ENCODE measurements at places on chromosomes 11 and 22.
A peak's percentile ranks its signal among the peaks of the same experiment; 100 is the strongest.

- DNase-seq, result no peak
Observed at GRCh38 chr11:29282088-29282487, 734.7 kb downstream of the KCNA4 start.

GRCh38 chr11:69416762-69417698, 64.4 kb upstream of the LINC01488 start:
- DNase-seq, result no peak

DNA sequence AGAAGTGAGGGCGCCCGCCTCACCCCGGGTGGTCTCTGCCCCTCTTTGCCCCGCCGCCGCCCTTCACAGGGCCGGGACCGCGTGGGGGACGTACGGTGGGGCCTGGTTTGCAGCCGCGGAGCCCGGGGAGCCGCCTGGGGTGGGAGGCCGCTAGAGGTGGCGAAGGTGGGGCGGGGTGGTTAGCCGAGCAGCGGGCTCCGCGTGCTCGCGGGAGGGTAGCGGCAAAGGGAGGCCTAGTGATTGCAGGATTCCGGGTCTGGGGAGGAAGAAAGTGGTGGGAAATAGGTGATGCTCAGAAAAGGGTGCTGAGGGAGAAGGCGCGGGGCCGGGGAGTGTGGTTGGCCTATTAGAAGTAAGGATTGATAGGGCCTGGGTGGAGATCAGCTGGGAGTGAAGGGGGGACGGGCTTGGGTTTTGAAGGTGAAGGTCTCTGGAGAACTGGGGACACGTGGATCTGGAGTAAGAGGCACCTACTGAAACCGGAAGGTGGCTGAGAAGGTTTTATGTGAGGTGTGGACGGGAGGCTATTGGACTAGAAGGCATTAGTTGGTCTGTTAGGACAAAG, 571 bp downstream of the FAR1 start:
- DNase-seq, result peak; percentile 36

- DNase-seq, result no peak
Observed at GRCh38 chr11:130313383-130314183, 1.1 kb downstream of the ZBTB44 start.

DNA sequence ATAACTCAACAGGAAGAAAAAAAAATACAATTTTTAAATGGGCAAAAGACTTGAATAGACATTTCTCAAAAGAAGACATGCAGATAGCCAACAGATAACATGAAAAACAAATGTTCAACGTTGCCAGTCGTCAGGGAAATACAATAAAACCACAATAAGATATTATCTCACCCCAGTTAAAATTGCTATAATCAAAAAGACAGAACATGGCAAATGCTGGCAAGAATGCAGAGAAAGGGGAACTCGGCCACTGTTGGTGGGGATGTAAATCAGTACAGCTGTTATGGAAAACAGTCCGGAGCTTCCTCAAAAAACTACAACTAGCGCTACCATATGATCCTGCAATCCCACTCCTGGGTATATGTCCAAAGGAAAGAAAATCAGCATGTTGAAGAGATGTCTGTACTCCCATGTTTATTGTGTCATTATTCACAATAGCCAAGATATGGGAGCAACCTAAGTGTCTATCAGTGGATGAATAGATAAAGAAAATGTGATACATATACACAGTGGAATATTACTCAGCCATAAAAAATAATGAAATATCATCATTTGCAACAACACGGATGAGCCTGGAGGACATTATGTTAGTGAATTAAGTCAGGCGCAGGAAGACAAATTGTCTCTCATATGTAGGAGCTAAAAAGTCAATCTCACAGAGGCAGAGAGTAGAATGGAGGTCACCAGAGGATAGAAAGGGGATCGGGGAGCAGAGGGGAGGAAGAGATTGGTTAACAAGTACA, 12.2 kb upstream of the CYTH4 start:
- DNase-seq, result no peak

GRCh38 chr22:37290737-37291136, 8.4 kb downstream of the CYTH4 start:
- DNase-seq, result no peak

- no peak for DNase-seq
Observed at GRCh38 chr11:27563201-27563600, 56.6 kb upstream of the LIN7C start.

DNA sequence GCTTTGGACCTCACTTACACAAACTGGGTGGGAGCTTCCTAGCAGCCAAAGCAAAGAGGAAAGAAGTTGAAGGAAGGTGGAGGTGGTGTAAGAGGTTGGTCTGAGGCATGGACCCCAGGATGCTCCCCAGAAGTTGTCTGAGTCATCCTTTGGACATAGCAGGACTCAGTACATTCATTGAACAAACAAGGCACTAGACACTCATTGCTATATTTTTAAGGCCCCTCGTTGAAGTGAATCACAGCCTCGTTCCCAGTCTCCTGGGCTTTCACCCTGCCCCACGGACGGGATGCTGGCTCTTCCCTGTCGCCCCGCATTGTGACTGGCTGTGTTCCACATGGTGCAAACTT, 95.9 kb upstream of the FGF3 start:
- DNase-seq, result no peak

- no peak for DNase-seq
Observed at GRCh38 chr11:103798446-103798845, 238.0 kb upstream of the DDI1 start.

DNA sequence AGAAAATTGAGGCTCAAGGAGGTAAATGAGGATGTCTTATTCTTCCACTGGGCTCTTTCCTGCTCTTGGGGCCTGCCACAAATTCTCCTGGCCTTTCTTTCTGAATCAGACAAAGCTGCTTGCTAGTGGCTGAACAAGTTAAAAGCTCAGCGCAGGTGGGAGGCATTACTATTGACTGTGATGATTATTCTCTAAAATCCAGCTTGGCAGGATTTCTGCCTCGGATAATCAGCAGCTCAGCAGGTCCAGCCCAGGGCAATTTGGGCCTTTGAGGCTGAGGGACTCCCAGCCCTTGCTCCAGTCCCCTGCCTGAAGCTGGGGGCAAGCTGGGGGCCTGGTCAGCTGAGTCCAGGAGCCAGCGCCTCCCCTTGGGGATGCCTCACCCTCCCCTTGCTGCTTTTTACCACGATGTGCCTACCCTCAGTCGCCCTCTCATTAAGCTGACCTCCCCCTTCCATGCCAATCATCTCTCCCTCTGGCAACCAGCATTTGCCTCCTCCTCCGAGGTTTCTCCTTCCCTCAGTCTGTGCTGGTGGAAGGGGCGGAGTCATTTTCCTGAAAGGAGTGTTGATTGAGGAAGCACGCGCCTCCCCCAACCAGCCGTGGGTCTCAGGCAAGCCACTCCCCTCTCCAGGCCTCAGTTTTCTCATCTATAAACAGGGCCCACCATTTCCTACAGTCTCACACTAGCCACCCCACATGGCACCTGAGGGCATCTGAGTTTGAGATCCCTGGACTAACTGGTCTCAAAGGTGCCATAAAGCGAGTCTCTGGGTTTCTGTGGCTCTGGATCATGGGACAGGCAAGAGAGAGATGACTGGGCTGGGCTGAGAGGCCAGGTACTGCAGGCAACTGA, 60.6 kb upstream of the PRDM11 start:
- no peak for DNase-seq

GRCh38 chr22:41523464-41524221, 20.6 kb downstream of the POLR3H start:
- peak; percentile 60 for DNase-seq

GRCh38 chr22:47816863-47817210, 1054.4 kb downstream of the TBC1D22A start:
- no peak for DNase-seq

- no peak for DNase-seq
Observed at GRCh38 chr11:73121692-73122091, 20.4 kb downstream of the FCHSD2 start.

GRCh38 chr11:69308491-69308911, 14.5 kb downstream of the MYEOV start:
- DNase-seq, result no peak

DNA sequence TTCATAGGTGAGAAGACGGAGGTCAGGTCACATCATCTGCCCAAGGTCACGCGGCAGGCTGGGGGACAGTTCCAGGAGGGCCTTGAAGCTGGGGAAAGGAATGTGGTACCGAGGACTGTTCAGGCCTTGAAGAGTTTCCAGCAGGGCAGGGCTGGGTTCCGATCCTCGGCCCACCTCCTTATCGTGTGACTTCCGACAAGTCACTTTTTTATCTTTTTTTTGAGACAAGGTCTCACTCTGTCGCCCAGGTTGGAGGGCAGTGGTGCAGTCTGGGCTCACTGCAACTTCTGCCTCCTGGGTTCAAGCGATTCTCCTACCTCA, 623 bp downstream of the NDUFS8 start:
- no peak for DNase-seq

- no peak for DNase-seq
Observed at GRCh38 chr11:36948460-36949127, 350.6 kb upstream of the RAG2 start.

DNA sequence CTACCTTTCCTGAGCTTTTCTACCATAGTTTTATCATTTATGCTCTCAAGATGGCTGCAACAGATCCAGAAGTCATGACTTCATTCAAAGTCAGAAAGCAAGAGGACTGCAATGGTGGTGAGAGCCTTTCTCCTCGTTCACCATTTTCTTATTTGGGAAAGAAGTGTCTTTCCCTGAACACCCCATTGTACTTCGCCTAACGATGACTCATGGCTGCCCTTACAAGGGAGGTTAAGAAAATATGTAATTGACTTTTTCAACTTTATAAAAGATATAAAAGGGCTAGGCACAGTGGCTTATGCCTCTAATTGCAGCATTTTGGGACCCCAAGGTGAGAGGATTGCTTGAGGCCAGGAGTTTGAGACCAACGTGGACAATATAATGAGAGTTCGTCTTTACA, 541.7 kb downstream of the METTL15 start:
- DNase-seq, result no peak

DNA sequence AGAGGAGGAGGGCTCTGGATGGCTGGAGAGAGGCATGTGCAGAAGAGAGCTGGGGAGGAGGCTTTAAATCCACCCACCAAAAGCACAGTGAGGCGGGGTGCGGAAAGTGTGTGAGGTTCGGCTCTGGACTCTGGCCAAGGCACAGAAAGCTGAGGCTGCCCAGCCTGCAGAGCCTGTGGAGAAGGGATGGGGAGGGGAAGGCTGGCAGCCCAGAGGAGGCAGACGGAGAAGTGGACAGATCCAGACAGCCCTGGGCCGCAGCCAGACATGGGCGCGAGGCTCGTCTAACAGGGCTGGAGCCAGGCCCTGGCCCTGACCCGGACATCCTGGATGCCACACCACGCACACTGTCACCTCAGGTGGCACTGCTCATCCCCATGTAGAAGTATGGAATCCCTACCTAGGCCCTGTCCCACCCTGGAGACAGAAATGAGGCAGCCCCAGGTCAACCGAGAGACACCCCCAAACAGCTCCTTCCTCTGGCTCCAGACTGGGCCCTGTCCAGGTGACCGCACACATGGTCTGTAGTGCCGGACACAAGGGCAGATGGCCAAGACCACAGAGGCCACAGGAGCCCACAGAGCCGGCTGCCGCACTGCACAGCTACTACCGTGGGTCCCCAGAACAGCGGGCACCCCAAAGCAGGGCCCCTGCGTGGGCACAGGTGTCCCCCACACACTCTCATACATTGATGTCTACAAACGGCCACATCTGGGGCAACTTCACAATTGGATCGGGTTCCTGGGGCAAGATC, 16.6 kb upstream of the MOB2 start:
- DNase-seq, result peak; percentile 39

DNA sequence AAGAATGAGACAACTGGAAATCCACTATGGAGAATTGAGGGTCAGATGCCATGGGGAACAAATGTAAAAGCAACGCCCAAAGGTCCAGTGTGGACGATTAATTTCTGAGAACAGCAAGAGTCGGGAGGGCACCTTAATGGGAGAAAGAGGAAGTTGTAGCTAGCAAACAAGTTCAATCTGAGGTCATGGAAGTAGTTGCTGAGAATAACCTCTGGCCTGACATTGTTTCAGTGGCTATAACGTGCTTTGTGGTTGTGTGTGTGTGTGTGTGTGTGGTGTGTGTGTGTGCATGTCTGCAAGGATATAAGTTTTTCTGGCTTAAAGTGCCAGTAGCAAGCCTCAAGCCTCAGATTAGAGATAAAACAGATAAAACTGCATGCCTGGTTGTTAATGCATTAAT, 1630.1 kb upstream of the TENM4 start:
- DNase-seq, result no peak

GRCh38 chr22:39622881-39623367, 52.4 kb downstream of the CACNA1I start:
- no peak for DNase-seq

GRCh38 chr22:29004647-29005371, 56.8 kb downstream of the C22orf31 start:
- DNase-seq, result peak; percentile 46

DNA sequence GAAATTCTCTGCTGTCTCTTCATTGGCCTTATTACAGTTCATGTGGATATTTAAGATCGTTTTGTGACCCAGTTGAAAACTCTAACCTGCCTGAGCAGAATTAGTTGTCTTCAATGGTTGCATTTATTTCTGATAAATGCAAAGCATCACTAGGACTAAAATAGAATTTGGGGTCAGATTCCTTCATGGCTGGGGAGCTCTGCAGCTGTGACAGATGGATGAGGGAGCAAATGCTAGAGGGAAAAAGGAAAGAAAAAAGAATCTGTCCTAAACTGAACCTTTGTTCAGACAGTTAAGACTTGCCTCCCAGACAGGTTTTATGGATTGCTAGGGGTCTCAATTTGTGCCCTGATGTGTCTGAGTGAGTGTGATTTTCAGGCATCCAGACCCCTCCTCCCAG, 113.0 kb downstream of the SYT9 start:
- no peak for DNase-seq

GRCh38 chr11:92841719-92842118, 127.7 kb upstream of the MTNR1B start:
- DNase-seq, result no peak

- DNase-seq, result no peak
Observed at GRCh38 chr11:31676280-31676982, 134.7 kb downstream of the PAX6 start.

GRCh38 chr22:25874327-25874726, 132.3 kb downstream of the MYO18B start:
- DNase-seq, result no peak

DNA sequence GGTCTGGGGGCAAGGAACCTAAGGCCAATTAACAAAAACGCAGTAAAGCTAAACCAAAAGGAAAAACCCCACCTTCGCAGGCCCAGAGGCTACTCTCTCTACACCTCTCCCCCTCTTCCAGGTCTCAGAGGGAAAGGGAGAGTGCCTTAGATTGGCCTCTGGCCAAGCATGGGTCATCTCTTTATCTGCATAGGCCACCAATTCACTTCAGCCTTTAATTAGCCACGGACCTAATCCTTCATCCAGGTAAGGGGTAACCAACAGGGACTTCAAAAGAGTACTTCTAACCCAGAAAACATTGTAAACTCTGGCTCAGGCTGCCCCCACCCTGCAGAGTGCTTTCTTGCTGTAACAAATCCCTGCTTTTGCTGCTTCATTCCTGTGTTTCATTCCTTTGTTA, 9.4 kb downstream of the VSTM5 start:
- DNase-seq, result no peak

GRCh38 chr22:27218012-27218920, 560.9 kb downstream of the MIAT start:
- peak; percentile 76 for DNase-seq

GRCh38 chr22:35195821-35196220, 61.5 kb upstream of the HMGXB4 start:
- DNase-seq, result no peak
